ENCODE measurements at places on chromosomes 12 and 14. TPM values are rescaled to one million over a fixed set of nuclear protein-coding genes. Genes with fewer than 3 reads are reported as not detected.

DNA sequence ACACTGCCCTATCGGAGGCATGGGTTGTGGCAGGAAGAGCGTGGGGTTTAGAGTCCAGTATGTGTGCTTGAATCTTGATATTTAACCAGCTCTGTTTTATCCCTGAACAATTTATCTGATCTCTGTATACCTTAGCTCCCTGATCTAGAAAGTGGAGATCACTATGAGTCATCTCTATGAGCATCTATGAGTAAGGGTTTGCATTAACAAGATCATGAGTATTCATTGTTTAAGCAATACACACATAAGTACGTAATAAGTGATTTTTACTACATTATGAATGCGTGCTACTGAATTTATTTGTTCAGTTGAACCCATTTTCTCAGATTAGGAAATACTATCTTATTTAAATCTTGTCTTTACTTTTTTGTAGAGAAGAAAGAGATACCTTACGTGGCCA lies 49.4 kb downstream of the GPATCH2L start:
- no peak overlapping the region for H3K27ac ChIP-seq
- no peaks in the 10 kb centered on the region for H3K36me3 ChIP-seq
- no peaks in the 10 kb centered on the region for H3K4me1 ChIP-seq
- no peak overlapping the region for H3K4me3 ChIP-seq

- H3K36me3 ChIP-seq: no peaks in the 10 kb centered on the region
- no peak overlapping the region for H3K27ac ChIP-seq
- H3K4me3 ChIP-seq: no peak overlapping the region
- no peak for DNase-seq
- no peaks in the 10 kb centered on the region for H3K27me3 ChIP-seq
These were observed 42.2 kb upstream of the TBX3 start for GRCh38 chr12:114726092-114726710.

DNA sequence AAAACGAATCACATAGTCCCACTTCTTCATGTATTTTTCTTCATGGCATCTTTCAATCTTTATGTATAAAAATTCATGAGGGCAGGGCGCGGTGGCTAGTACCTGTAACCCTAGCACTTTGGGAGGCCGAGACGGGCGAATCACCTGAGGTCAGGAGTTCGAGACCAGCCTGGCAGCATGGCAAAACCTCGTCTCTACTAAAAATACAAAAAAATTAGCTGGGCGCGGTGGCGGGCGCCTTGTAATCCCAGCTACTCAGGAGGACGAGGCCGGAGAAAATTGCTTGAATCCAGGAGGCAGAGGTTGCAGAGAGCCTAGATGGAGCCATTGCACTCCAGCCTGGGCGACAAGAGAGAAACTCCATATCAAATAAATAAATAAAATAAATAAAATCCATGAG lies 2.5 kb upstream of the GABARAPL1 start:
- H3K27me3 ChIP-seq: no peaks in the 10 kb centered on the region
- H3K4me3 ChIP-seq: no peak overlapping the region
- no peaks in the 10 kb centered on the region for H3K4me1 ChIP-seq

- no peak overlapping the region for H3K4me3 ChIP-seq
- H3K27ac ChIP-seq: no peak overlapping the region
- DNase-seq: no peak
- H3K36me3 ChIP-seq: no peaks in the 10 kb centered on the region
- H3K27me3 ChIP-seq: no peaks in the 10 kb centered on the region
These were observed 196.3 kb downstream of the PAX9 start for GRCh38 chr14:36857842-36858445.

KRT74 gene
- not detected for total RNA-seq

DNA sequence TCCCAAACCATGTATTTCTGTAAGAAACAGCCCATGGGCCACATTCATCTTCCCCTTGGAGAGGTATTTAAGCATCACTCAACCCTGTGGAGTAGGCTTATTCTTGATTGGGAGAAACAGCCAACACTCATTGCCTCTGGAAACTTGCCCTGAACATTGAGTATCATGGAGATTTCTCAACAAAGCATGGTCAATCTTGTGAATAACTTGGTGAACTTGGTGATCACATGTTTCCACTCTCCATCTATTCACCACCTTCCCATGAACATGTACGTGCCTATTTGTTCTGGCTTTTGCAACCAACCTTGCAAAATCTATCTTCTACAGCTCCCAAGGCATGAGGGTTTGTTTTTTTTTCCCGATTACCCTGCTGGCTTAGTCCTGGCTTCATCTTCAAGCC lies 163.2 kb downstream of the PAH start:
- H3K36me3 ChIP-seq: no peaks in the 10 kb centered on the region
- no peak for DNase-seq
- H3K4me3 ChIP-seq: no peak overlapping the region
- peaks cover 6% of the 10 kb centered on the region for H3K4me1 ChIP-seq

GPRC5A gene
- total RNA-seq: 49.8 TPM

DNA sequence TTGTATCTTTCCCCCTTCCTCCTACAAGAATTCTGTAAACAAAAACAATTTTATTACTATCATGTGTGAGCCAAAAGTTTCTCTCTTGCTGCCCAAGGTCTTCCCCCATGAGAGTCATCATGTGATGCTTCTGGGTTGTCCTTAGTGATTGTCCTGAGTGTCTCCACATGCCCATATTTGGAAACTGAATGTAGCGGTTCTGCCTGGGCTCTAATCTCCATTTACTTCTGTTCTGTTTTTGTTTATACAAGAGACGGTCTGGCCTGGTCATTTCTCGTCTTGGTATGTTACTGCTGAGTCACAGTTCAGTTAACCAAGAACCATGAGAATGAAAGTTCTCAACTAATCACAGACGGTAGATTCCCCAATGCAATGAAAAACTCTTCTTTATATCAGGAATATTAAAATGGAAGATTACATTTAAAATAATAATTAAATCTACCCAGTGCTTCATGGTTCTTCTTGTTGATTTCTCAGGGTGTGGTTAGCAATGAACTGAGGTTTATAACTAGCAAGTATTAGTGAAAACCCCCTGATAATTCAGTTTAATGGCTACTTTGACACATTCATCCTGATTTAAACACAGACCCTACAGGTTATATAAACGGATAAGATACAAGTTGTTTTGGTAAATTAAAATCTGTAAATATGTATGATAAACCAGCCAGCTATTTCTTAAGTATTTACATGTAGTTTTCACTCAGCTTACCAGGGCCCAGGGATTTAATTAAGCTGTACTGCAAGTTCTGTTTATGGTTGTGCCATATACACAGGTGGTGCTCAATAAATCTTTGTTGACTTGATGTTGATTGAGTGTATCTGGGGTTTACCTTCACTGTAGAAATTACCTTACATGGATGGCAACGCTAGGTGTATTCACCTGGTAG lies 81.1 kb downstream of the PELI2 start:
- peak; percentile 62 for DNase-seq
- peaks cover 15% of the 10 kb centered on the region for H3K4me1 ChIP-seq
- H3K27me3 ChIP-seq: no peaks in the 10 kb centered on the region
- H3K27ac ChIP-seq: peak overlapping the region; percentile 50
- H3K36me3 ChIP-seq: no peaks in the 10 kb centered on the region
- no peak overlapping the region for H3K4me3 ChIP-seq

DNA sequence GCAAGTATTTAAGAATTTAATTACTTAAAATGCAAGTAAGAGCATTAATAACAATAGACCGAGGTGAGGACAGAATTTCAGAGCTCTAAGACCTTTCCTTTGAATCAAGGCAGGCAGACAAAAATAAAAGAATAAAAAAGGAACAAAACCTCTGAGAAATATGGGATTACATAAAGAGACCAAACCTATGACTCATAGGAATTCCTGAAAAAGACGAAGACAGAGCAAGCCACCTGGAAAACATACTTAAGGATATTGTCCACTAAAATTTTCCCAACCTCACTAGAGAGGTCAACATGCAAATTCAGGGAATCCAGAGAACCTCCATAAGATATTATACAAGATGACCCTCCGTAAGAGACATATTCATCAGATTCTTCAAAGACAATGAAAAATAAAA lies 325.1 kb downstream of the AEBP2 start:
- H3K4me1 ChIP-seq: no peaks in the 10 kb centered on the region
- no peaks in the 10 kb centered on the region for H3K36me3 ChIP-seq

GRCh38 chr12:66189889-66190288 lies 875 bp downstream of the IRAK3 start:
- no peaks in the 10 kb centered on the region for H3K4me1 ChIP-seq
- no peak for DNase-seq
- peaks cover 7% of the 10 kb centered on the region for H3K27me3 ChIP-seq
- H3K27ac ChIP-seq: peak overlapping the region; percentile 83
